Fibroblast of upper back skin (primary cell): ENCODE measurements at places on chromosomes 2 and 18.

- DNase-seq: no peak
These were observed 9.0 kb upstream of the NPPC start for GRCh38 chr2:231935207-231935524.

DNA sequence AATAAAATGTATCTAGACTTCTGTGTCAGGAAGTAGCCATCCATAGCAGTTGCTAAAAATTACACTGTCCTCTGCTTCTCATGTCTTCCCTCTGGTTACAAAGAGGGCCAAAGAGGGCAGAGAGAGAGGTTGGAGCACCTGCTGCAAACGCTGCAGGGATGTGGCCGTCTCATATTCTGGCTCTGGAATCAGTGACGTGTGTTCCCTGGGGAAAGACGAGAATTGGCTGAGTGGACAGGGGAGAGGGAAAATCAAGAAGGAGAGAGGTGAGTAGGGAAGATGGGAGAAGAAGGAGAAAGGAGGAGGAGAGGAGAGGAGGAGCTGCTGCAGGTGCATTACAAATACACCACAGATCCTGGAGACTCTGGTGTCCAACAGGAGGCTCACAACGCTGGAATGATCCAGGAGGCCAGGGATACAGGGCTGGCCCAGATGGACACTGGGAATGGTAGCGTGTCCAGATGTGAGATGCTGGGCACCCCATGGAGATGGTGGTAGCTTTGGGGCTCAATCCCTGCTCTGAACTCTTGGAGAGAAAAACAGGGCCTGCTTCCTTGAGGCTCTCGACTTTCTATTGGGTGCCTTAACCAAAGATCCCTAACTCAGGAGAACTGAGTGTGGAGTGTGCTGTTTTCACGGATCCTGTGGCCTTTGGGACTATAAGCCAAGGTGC lies 118.4 kb upstream of the PXDN start:
- DNase-seq: no peak

DNA sequence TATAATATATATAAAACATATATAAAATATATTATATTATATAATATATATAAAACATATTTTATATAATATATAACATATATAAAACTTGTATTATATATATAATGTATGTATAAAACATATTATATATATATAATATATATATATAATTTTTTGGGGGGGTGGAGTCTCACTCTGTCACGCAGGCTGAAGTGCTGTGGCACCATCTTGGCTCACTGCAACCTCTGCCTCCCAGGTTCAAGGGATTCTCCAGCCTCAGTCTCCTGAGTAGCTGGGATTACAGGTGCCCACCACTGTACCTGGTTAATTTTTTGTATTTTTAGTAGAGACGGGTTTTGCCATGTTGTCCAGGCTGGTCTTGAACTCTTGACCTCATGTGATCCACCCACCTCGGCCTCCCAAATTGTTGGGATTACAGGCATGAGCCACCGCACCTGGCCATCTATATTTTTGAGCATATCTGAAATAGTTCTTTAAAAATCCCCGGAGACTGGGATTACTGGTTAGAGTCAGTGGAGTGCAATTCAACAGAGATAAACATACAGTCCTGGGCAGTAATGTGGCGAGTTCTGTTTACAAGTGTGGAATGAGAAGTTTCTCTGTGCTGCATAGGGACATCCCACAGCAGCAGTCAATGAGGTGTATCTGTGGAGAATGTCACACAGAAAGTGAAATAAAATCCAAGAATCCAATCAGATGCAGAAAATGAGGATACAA lies 208.4 kb downstream of the MYCN start:
- DNase-seq: no peak

DNA sequence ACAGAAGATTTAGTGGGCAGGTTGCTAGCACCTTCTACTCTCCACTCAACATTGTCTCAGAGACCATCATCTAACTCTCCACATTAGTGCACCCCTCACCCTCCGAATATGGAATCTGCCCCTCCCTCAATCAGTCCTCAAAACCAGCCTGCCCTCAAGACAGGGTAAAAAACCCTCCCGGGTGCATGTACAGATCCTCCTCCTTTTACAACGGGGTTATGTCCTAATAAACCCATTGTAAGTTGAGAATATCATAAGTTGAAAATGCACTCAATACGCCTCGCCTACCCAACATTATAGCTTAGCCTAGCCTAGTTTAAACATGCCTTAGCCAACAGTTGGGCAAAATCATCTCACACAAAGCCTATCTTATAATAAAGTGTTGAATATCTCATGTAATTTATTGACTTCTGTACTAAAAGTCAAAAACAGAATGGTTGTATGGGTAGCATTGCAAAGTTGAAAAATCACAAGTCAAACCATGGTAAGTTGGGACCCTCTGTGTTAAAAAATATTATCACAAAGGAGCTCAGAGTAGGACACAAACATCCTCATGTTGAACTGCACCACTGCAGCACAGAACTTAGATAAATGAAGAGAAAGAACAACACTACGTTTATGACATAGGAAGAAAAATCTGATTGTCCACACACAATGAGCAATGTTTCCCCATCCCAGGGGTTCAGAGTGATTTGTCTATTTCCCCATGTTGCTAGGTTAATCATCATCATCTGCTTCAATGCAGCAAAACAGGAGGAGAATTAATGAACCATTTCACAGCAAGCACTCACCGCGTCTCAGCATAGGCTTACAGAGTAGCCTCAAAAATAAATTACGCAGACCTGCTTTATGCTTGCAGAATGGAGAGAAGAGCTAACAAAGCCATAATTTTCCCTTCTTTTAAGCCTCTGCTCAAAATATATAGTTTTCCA lies 184.1 kb upstream of the ARL4C start:
- no peak for DNase-seq

DNA sequence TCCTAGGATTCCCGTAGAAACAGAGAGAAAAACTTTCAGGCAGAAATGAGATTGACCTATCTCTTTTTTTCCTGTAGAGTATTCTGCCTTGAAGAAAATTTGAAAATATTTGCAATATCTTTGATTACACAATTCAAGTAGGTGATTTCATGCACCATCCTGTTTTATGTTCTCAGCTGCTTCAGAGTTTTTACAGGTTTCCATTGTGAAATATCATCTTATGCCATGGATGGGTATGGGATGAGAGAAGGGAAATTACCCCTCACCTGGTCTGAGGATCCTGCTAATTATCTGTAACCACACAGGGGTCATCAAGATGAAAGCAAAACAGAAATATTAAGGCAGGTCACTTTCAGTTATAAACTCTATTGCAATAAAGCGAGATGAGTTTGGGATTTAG lies 264.8 kb downstream of the TXNL1 start:
- DNase-seq: no peak

- peak; percentile 26 for DNase-seq
These were observed 207.7 kb downstream of the BCL2 start for GRCh38 chr18:63111671-63112402.

GRCh38 chr2:19887510-19887909 lies 14.3 kb downstream of the TTC32 start:
- no peak for DNase-seq

DNA sequence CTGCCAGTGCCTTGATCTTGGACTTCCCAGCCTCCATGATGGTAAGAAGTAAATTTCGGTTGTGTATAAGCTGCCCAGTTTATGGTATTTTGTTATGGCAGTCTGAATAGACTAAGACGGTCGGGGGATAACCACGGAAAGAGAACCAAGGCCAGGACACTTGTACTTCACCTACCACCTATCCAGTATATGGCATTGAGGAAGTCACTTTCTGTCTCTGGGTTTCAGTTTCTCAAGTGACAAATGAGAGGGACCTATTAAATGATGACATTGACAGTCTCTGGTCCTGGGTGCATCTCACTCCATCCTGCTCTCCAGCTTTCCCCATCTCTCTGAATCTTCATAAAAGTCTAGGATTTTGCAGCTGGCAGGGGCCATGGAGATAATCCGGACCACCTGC lies 183.8 kb upstream of the MSH6 start:
- no peak for DNase-seq

- DNase-seq: no peak
These were observed 64.0 kb downstream of the LPIN1 start for GRCh38 chr2:11810237-11810977.

GRCh38 chr2:13884291-13884976 lies 748.1 kb upstream of the LRATD1 start:
- no peak for DNase-seq

- peak; percentile 69 for DNase-seq
These were observed 15.9 kb upstream of the ATP6V1B1 start for GRCh38 chr2:70919672-70920366.

DNA sequence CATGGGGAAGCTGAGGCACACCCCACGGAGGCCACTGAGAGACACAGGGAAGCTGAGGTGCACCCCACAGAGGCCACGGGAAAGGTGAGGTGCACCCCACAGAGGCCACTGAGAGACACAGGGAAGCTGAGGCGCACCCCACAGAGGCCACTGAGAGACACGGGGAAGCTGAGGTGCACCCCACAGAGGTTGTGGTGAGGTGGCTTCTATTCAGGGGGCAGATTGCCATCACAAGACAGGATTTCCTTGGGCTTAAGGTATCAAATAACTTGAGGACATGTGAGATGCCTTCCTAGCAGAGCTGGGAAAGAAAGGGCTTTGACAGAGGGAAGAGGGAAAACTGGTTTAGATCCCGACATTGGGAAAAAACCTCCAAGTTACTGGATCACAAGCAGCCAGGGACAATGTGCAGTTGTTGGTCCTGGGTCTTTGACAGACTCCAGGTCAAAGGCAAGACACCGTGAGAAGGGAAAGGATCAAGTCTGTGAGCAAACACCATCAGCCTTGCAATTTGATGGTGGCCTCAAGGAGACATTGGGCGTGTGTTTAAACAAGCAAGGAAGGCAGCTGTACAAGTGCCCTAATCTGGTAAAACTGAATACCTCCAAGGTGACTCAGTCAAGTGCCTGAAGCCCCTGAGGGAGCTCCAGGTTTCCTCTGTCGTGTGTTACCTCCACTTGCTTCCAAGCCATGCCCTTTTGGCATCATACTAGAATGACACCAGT lies 133.2 kb upstream of the EPAS1 start:
- DNase-seq: peak; percentile 26

- DNase-seq: peak; percentile 42
These were observed 30.7 kb downstream of the IGFBP5 start for GRCh38 chr2:216664593-216665034.

DNA sequence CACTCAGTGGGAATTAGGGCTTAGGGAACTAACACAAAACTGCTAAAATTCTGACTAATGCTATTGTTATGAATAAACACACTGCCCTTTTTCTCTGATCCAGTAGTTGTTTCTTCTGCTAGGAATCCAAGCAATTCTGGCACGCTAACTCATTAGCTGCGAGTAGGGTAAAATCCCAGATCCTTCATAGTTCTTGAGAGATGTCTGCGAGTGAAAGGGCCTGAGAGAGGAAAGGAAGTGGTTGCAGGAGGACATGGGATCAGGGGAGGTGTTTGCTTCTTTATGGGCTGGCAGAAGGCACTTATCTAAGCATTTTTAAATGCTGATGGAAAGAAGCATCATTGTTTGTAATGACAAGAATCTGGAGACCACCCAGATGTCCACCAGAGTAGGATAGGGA lies 9.4 kb downstream of the MAP3K19 start:
- DNase-seq: no peak

DNA sequence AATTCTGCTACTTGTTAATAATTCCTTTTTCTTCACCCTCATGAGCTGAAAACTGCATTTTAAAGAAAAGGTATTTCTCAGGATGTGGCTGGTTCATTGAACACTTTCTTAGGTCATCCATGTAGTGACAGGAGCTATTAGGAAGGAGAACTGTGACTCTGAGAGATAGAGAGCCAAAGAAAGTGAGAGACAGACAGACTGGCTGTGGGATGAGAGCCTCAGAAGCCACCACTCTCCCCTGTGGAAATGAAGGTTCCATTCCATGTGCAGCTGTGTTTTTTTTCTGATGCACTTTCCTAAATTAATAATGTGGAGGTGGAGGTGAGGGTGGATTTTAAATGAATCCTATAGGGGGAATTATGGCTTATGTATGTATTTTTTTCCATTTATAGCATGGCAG lies 113.3 kb downstream of the FAM210A start:
- DNase-seq: no peak

GRCh38 chr2:55999231-55999630 lies 75.6 kb upstream of the EFEMP1 start:
- DNase-seq: no peak

DNA sequence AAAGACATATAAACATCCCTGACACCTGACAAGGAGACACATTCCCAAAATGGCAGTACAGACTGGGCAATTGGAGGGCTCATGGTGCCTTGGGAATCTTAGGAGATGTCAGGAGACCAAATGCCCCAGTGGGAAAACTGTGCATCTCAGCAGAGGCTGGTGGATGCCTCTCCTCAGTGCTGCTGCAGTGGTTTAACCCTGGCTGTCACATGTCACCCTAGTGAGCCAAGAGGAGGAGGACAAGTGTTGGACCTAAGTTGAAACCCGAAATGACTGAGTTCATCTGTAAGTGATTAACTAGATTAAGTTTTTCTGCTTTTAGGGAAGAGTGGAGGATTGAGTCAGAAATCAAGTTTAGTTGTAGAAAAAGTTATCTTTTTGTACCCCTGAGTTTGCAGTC lies 5.2 kb upstream of the NAGK start:
- no peak for DNase-seq

DNA sequence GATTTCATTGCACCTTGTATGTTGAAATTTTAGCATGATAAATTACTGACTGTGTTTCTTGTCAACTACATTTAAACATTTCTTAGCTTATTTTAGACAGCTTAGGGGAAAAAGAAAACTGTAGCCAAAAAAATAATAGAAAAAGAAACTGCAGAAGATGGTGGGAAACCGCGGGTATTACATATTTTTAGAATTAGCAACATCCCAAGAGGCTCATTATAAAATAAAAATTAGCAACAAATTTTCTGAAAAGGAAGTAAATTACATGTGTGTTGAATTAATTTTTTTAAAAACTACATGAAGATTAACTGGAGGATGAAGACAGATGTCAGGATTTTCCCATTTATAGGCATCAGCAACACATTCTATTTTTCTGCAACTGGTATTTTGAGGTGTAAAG lies 4.3 kb downstream of the PELI1 start:
- DNase-seq: peak; percentile 31

- peak; percentile 41 for DNase-seq
These were observed 209.2 kb downstream of the MCFD2 start for GRCh38 chr2:46706264-46706983.

GRCh38 chr18:67583621-67584020 lies 67.1 kb upstream of the DSEL start:
- DNase-seq: peak; percentile 45

GRCh38 chr2:103809941-103810441 lies 1043.9 kb upstream of the POU3F3 start:
- DNase-seq: peak; percentile 94

- no peak for DNase-seq
These were observed 856.3 kb downstream of the TMEM182 start for GRCh38 chr2:103618112-103618511.

GRCh38 chr18:34970106-34970505 lies 71.1 kb upstream of the MAPRE2 start:
- DNase-seq: peak; percentile 57

DNA sequence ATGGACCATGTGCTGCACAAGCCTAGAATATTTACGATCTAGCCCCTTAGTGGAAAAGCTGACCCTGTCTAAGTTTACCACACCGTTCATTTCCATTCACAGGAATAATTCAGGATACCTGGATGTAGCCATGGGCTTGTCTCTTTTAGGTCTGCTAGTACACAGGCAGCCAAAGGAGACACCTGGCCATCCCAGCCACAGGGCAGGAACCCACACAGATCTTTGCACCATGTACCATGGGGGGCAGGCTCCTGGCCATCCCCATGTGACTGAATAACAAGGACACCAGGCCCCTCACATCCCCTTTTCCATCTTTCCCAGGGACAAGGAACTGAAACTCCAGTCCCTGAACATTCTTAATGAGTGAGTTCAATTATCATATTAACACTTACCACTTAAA lies 467.3 kb upstream of the MYT1L start:
- DNase-seq: no peak

- DNase-seq: no peak
These were observed 40.7 kb downstream of the TTR start for GRCh38 chr18:31632356-31632755.
